ENCODE measurements at places on chromosomes 1 and 21.
A peak's percentile ranks its signal among the peaks of the same experiment; 100 is the strongest.

GRCh38 chr1:159005161-159005560 is 4.5 kb upstream of the IFI16 start:
- DNase-seq = peak; percentile 17

- DNase-seq = no peak
Observed at GRCh38 chr1:108819878-108820277, 37.0 kb downstream of the AKNAD1 start.

GRCh38 chr1:235331401-235331800 is 3.0 kb downstream of the GGPS1 start:
- no peak for DNase-seq

GRCh38 chr1:114336360-114336759 is 174.6 kb downstream of the TRIM33 start:
- no peak for DNase-seq

DNA sequence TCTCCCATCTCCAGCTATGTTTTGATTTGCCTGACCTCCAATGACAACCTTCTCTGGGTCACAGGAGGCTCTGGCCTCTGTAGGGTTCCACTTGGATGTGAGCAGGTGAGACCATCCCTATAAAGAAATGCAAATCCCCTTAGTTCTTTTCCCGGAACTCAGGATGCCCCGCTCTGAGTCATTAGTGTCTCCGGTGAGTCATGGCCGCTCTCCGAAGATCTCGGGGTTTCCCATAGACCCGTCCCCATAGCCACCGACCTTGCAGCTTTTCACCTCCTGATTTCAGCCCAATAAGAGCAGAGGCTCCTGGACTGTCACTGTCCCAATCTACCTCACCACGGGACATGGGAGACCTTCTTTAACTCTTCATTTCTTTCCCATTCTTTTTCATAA is 98.2 kb downstream of the PGBD5 start:
- DNase-seq = no peak

GRCh38 chr21:44382536-44382935 is 29.1 kb downstream of the TRPM2 start:
- DNase-seq = no peak

GRCh38 chr1:178867670-178868069 is 3.2 kb downstream of the ANGPTL1 start:
- DNase-seq = peak; percentile 35

GRCh38 chr1:50452700-50453099 is 29.5 kb upstream of the DMRTA2 start:
- no peak for DNase-seq

DNA sequence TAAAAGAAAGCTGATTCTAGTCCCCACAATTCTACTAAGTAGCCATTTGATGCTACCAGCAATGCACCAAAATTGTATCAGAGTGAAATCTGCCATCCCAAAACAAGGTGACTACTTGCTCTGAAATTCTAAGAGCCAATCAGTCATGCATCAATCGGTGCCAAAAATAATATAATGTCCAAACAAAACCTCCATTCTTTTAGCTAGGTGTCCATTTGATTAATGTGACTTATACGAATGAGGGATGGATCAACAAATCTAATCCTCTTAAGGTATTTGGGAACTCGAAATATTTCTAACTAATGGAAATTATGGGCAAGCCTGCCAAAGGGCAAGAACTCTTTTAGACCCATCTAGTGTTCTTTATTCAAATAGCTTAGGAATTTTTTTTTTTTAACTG is 66.4 kb upstream of the NEK2 start:
- no peak for DNase-seq

DNA sequence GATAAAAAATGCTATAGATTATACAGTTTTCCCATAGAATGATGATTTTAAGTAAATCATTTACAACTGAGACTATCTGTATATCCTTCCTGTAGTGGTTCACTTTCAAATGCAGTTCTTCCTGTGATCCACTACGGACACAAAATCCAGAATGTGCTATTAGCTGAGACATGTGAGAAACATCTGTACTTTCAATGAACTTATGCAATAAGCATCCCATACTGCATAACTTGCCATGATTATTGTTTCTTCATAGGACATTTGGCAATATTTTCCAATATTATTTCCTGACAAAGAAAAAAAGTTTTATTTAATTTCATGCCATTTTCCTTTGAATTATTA is 83.5 kb upstream of the PRDX6 start:
- DNase-seq = peak; percentile 36

- no peak for DNase-seq
Observed at GRCh38 chr1:171252482-171252881, 4.2 kb downstream of the FMO1 start.

DNA sequence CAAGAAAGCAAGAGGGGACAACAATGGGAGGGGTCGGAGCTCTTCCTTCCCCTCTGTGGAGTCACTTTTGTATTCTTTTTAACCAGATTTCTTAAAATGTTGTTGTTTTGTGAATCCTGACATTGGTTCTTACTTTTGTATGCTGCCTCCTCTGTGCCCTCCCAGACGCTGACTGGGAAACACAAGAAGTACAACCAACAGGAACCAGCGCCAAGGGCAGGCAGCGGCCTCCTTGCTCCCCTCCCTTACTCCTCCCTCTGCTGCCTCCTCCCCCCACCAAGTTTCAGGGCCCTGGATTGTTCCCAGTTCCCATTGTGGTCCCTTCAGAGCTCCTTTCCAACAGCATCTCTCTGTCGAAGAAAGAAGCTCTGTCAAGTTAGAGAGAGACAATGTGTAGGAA is 111.1 kb downstream of the BRINP2 start:
- DNase-seq = no peak

DNA sequence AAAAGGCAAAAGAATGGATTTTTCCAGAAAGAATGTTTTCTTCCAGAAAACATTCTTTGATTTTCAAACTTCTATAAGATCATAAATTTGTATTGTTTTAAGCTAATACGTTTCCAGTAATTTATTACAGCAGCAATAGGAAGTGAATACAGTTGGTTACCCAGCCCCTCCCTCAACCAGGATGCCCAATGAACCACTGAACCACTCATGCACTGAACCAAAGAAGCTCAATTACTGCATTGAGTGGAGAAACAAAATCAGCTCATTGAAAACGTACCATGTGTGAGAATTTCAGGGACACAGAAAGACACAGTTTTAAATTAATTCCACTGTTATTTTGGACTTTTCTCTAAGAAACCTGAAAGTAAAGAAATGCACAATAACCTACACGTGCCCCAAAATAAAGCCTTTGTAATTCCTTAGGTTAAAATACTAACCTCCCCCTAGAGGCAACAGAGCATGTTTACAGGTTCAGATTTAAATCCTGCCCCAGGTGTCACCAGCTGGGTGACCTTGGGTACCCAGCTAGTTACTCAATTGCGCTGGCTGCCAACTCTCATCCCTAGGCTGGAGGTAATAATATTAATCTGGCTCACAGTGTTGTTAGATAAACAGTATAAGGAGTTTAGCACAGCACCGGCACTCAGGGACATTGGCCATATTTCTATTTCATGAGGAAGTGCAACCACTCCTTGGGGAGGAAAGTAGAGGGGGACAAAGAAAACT is 111.7 kb downstream of the NMNAT2 start:
- no peak for DNase-seq

- peak; percentile 43 for DNase-seq
Observed at GRCh38 chr21:25421321-25422028, 185.8 kb downstream of the MRPL39 start.

- DNase-seq = peak; percentile 13
Observed at GRCh38 chr1:62209931-62210595, 15.4 kb downstream of the L1TD1 start.

DNA sequence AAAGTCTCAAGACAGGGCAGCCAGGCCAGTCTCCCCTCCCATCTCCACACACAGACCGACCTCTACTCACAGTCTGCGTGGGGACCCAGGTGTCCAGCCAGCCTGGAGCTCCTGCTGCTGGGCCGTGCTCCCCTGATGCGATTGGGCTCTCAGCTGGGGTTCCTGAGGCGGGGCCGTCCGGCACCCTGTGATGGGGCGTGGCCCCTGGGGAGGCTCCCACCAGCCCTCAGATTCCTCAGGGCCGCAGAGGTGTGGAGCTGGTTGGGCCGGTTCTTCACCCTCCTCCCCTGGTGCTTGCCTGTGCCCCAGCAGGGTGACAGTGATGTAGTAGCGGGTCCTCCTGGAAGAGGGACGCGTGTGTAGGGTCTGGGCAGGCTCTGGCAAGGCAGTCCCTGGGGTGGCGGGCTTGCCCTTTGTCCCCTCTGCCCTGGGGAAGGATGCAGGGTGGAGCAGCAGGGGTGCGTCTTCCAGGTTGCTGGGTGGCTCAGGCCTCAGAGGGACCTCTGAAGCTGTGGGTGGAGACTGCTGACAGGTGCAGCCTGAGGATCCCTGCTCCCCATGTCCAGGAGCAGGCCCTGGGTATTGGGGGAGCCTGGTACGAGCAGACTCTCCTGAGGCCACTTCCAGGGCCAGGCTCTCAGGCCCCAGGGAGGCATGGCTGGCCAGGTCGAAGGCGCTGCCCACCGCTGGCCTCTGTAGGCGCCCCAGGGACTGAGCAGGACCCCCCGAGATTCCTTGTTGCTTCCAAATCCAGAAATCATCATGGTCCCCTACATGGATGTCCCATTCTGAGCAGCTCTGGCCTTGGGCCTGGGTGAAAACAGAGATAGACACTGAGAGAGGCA is at the start of gene CRYBG2:
Gene CRYBG2, minus strand, starts transcription at position 155 of the 845 bp plus-strand sequence. CDS start 7,473 bp downstream, outside the sequence.
- no peak for DNase-seq

DNA sequence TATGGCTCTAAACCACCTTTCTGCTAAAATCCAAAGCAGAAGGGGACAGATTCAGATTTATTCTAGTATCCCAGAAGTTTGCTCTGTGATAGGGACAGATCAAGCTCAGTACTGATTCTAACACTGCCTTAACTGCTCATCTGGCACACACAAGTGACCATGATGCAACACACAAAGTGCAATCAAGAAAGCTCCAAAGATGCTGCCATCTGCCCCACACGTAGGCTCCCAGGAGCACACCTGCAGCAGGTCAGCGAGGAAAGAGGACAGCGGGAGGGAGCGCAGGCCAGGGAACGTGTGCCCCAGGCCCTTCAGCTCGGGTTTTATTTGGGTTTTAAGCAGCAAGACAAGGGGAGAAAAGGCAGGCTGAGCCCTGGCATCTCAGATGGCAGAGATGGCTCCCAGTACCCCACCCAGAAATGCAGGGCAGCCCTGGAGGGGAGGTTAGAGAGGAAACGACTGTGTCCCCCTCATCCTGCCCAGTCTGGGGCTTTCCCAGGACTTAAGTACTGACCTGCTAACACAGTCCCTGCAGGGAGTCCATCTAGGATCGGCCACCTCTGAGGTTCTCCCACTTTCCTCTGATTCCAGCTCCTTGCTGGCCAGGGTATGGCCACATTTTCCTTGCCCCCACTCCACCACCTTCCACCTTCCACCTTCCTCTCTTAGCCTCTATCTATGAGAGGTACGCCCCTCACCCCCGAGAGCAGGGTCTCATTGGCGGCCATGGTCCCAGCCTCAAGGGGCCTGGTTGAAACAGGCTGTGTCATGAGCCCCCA is 1.2 kb downstream of the TRIM11 start:
- DNase-seq = no peak

- DNase-seq = no peak
Observed at GRCh38 chr1:226738421-226738994, 574 bp downstream of the ITPKB start.

GRCh38 chr1:245444147-245444828 is 289.5 kb downstream of the KIF26B start:
- DNase-seq = no peak

DNA sequence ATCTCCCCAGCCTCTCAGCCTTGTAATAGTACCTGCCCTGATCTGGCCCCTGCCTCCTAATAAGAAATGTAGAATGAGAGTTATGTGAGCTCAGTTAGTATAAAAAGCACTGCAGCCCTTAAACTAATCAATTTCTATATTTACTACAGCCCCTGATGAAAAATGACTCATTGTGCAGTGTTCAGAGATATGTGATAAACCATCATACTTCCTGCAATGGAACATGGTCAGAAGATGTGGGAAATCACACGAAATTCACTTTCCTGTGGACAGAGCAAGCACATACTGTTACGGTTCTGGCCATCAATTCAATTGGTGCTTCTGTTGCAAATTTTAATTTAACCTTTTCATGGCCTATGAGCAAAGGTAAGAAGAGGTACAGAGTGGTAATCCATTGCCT is 176.8 kb upstream of the PDE4B start:
- no peak for DNase-seq

- DNase-seq = no peak
Observed at GRCh38 chr1:41354956-41355355, 6.3 kb upstream of the FOXO6 start.

DNA sequence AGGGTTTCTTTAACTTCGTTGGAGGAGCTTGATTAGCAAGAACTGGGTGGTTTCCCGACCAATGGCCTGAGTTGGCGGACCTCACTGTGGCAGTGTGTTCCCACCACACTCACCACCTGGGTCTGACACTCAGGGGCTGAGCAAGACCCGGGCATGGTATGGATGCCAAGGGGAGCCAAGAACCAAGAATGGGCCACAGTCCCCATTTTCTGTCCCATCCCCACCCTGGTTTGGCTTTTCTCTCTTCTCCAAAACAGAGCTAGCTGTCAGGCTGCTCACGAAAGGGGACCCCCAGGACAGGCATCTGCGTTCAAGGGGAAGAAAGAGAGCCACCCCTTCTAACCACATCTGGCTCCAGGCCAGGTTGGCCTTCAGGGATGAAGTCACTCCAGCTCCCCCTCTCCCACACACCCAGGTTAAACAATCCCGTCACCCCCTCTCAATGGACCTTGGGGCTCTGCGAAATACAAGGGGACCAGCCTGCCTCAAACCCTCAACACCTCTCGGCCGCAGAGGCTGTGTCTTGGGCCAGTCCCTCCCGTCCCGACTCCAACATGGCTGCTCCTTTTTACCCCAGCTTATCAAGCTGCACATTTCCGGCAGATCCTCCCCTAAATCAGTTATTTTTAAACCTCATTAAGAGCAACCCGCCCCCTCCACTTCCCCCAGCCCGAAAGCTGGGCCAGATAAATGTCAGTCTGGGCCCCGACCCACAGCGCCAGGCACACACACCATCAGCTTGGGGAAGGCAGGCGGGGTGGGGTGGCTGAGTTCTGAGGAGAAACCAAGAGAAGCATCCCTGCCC is 3.4 kb downstream of the TAGLN2 start:
- DNase-seq = no peak

- no peak for DNase-seq
Observed at GRCh38 chr1:22884806-22885530, 87.7 kb downstream of the LACTBL1 start.

DNA sequence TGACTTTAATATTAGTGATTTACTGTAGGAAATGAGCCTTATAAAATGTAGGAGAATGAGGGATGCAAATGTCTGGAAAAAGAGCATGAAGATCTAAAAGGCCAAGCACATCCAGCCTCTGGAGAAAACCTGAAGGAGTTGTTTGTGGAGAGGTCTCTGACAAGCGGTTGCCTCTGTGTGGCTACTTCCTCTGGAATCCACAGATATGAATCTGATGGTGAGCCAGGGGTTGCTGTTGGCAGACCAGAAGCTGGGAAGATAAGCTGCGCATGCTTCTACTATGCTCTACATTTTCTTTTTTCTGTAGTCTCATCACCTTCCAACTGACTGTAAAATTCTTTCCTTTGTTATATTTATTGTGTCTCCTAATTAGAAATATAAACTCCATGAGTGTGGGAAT is 248.6 kb downstream of the OLFM3 start:
- no peak for DNase-seq

DNA sequence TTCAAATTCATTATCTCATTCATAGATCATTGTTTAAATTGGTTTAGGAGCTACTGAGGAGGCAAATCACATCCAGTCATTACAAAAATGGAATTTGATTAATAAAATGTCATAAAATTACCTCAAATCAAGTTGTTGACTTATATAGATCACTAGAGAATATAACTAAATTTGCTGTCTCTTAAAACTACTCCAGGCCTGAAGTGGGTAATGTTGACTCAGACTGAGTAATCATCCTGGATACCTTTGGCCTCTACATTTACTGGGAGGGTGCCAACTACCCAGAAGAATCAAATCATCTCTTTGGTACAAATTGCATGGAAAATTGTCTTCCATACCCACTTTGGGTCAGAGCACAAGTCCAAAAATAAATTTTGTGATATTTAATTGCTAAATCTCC is 191.2 kb upstream of the GREM2 start:
- peak; percentile 26 for DNase-seq

Measured in stromal cell of bone marrow (primary cell).